ENCODE measurements at places on chromosomes 2 and 18. TPM values are rescaled to one million over a fixed set of nuclear protein-coding genes. Genes with fewer than 3 reads are reported as not detected.

GRCh38 chr2:85411405-85411748 lies 1.2 kb upstream of the CAPG start:
- no peak overlapping the region for H3K4me3 ChIP-seq
- peaks cover 37% of the 10 kb centered on the region for H3K4me1 ChIP-seq
- DNase-seq: no peak
- H3K27ac ChIP-seq: 0 out of 2 replicates have a peak overlapping the region, but pooled peaks have one; percentile 26
- no peaks in the 10 kb centered on the region for H3K27me3 ChIP-seq
- H3K36me3 ChIP-seq: no peaks in the 10 kb centered on the region

- H3K27me3 ChIP-seq: no peaks in the 10 kb centered on the region
- DNase-seq: no peak
- H3K4me1 ChIP-seq: no peaks in the 10 kb centered on the region
- H3K36me3 ChIP-seq: no peaks in the 10 kb centered on the region
Observed at GRCh38 chr2:224595518-224595917, 10.4 kb upstream of the CUL3 start.

- H3K4me1 ChIP-seq: peaks cover 14% of the 10 kb centered on the region
- no peaks in the 10 kb centered on the region for H3K36me3 ChIP-seq
- H3K4me3 ChIP-seq: no peak overlapping the region
- no peak for DNase-seq
Observed at GRCh38 chr2:167575276-167575675, 672.1 kb downstream of the STK39 start.

The SLC35F5 gene
- 30.5 TPM for total RNA-seq

The TMEM150A gene
- total RNA-seq: 16.4 TPM
